Amniotic epithelial cell (primary cell): ENCODE measurements at places on chromosomes 5 and 9.

DNA sequence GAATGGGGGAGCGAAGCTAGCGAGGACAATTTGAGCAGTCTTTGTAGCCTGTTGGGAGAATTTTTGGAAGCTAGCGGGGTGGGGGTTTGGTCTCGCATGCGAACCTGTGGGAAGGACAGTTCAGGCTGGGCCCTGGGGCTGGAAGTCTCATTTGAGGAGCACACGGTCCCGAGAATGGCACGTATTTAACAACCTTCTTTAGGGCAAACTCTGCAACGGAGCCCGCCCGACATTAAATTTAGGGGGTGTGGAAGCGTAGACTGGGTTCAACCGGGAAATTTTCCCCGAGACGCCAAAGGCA lies 35.2 kb upstream of the NFIB start:
- DNase-seq, result no peak

DNA sequence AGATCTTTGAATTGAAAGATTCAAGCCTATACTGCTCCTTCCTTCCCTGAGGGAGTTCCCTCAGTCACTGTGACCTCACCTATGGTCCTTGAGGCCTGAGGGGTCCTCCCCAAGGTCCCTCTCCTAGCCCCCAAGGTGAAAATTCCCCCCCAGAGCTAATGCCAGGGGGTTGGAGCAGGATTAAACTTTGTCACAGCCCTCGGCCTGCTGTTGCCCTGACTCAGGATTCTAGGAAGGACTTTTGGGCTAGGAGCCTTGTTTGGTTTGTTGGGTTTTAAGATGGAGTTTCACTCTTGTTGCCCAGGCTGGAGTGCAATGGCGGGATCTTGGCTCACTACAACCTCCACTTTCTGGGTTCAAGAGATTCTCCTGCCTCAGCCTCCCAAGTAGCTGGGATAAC lies 123.2 kb downstream of the C5orf15 start:
- DNase-seq, result no peak

GRCh38 chr5:61348447-61348846 lies 16.4 kb downstream of the ZSWIM6 start:
- no peak for DNase-seq

GRCh38 chr9:106421772-106422171 lies 441.2 kb upstream of the ZNF462 start:
- no peak for DNase-seq

GRCh38 chr5:9347541-9348295 lies 198.2 kb downstream of the SEMA5A start:
- no peak for DNase-seq

DNA sequence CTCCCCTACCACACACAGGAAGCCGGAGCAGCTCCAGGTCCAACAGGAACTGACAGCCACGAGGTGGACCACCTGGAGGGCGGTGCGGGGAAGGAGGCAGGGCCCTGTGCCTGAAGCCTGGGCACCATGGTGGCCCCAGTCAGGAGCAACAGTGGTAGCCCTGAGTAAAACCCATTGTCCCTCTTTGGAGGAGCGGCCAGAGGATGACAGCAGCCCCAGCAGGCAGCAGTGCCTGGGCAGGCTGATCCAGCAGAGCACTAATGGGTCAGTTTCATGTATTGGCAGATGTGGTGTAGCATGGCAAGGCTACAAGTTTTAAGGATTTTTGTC lies 47.7 kb upstream of the GARNL3 start:
- DNase-seq, result no peak

DNA sequence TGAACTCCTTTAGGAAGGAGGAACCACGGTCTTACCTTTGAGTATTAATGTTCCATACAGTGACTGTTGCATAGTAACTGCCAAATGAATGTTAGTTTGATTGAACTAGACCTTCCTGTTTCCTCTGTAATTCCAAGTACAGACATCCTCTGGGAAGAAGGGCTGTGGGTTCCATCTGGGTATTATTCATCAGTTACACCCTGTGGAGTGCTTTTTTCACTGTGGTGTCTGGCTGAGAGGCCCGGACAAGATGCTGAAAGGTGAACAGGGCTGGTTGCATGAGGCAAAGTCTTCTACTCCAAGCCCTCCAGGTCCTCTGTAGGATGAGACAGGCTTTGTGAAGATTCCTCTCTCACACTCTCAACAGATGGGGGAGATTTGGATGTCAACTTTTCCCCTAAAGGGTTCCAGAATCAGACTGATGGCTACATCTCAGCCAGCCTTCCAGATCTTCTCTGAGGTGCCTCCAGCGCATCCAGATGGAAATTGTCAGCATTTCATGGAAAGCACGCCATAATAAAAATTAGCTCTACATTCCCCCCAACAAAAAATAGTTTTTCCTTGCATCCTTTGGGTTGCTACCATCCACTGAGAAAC lies 230.9 kb downstream of the GAS1 start:
- no peak for DNase-seq

DNA sequence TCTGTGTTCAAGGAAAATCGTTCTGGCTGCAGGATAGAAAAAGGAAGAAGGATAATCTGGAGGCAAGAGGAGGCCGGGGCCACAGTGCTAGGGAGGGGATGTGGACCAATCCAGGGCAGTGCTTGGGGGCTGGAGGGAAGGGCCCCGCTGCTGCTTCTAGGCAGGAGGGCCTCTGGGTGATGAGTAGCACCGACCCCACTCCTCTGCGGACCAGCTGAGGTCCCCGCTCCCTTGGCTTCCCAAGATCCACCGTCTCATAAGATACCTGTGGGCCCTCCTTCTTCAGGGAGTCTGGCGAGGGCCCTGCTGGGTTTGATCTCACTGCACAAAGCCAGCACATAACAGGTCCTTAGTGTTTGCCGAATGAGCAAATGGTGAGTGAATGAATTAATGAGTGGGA lies 93.5 kb upstream of the MVB12B start:
- DNase-seq, result no peak

- no peak for DNase-seq
Observed at GRCh38 chr9:131639769-131640437, 94.6 kb downstream of the PRRT1B start.

- no peak for DNase-seq
Observed at GRCh38 chr5:179409806-179410205, 64.5 kb upstream of the ADAMTS2 start.

DNA sequence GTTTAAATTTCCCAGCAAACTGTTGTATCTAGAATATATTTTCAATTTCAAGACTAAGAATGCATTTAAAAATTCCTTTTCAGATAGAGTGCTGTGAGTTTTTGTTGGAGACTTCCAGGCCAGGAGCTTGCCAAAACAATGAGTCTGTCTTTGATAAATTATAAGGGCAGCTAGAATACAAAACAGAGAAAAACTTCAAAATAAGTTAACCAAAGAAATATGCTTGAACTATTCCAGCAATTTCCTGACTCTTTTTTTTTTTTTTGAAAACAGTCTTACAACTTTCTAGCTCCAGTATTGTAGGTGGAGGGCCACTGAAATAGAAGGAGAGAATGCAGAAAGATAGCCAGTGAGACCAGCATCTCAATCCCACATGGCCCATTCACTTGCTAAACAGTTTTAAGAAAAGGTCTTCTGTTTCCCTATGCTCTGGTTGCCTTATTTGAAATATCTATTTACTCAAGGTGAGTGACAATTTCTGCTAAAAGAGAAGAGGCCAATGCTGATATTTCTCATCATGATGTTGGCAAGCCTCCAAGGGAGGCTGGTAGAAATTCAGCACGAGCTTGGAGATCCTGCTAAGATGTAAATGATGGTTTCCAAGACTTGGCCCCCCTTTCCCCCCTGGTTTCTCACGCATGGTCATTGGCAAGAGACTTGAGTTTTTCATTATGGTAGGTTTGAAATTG lies 103.2 kb downstream of the USP20 start:
- peak; percentile 66 for DNase-seq

DNA sequence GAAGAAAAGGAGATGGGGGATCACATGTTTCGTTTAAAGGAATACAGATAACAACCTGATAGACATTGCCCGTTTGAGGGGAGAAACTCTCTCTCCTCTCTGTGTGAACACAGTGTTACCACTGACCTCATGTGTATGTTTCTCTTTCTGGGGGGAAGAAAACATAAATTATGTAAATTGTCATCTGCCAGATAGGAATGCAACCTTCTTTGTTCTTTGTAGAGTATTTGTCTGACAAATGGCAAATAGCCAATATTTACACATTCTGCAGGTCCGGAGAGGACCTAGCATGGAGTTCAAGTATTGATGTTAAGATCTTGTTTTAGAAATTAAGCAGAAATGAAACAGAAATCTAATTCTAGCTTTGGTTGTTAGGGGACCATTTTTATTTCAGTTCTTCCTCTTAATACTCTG lies 276.3 kb downstream of the SAXO1 start:
- DNase-seq, result no peak

DNA sequence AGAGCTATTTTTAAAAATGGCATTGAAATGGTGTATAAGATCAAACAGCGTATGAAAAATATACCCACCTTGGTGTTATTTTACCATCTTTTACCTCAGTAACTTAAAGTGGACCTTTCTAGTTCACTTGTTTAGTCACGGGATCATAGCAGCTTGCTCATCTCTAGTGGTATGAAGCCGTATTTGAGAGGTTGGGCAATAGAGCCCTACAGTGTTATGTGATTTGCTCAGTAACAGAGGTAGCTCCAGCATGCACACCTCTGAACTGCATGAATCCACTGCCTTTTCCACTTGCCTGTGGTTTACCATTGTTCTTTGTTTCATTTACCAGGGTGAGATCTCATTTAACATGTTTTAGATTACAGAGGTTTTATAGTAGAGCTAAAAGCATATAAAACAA lies 134.4 kb downstream of the ATG10 start:
- DNase-seq, result no peak

GRCh38 chr5:108271127-108271526 lies 110.8 kb downstream of the FBXL17 start:
- peak; percentile 71 for DNase-seq

DNA sequence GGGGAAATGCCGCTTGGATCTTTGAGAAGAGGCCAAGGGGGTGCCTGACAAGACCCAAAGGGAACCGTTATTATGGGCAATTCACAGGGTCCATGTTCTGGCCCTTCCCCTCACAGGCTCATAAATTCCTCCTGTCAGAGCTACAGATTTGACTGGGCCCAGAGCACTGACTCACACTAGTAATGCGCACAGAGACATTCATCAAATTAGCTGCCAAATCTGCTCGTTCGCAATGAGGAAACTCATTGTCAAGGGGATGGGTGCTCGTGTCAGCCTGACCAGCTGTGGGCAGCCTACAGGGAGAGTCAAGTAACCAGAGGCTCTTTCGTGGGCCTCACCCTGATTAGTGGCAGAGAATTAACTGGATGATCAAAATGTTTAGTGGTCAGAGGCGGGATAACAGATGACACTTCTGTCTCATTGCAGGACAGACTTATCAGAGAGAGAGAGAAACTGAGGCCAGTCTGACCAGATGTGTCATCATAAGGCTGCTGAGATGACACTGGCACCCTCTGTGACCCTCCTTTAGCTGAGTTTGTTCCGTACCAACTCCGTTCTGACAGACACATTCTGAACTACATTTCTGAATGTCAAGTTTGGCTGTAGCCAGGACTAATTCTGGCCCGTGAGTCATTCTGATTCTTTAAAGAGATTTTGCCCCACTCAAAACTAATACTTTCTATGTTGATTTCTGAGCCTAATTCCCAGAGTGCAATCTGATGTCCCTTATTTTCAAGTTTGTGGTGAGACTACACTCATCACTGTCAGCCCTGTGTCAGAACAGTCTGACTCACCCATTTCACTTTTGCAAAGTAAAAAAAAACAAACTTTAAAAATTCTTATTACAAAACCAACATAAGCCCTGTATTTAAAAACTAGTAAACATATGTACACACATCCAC lies 377.1 kb downstream of the ACTL7B start:
- DNase-seq, result peak; percentile 94

DNA sequence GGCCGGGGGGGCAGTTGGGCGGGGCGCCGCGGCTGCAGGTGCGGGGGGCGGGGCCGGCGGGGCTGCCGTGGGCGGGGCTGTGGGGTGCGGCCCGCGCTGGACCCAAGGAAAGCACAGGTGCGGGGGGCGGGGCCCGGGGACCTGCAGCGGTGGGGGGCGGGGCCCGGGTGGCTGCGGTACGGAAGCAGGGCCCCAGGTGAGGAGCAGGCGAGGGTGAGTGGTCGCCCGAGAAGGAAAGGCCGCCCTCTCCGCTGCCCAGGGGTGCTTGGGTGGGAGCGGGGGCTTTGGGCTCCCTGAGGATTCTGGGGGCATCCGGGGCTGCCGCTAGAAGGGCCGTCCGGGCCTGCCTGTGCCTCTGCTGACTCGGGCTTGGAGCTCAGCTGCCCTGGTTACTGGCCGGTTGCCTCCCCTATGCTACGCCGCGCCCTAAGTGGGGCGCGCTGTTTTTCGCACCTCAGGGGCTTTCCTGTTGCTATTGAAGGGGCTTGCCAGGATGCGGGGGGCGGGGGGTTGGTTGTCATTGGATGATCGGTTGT lies 767 bp downstream of the RALGPS1 start:
- no peak for DNase-seq

- DNase-seq, result peak; percentile 90
Observed at GRCh38 chr5:103624035-103624480, 61.5 kb upstream of the NUDT12 start.

- DNase-seq, result no peak
Observed at GRCh38 chr9:4370501-4370900, 70.6 kb upstream of the GLIS3 start.

GRCh38 chr9:38026840-38027527 lies 42.0 kb downstream of the SHB start:
- DNase-seq, result no peak

DNA sequence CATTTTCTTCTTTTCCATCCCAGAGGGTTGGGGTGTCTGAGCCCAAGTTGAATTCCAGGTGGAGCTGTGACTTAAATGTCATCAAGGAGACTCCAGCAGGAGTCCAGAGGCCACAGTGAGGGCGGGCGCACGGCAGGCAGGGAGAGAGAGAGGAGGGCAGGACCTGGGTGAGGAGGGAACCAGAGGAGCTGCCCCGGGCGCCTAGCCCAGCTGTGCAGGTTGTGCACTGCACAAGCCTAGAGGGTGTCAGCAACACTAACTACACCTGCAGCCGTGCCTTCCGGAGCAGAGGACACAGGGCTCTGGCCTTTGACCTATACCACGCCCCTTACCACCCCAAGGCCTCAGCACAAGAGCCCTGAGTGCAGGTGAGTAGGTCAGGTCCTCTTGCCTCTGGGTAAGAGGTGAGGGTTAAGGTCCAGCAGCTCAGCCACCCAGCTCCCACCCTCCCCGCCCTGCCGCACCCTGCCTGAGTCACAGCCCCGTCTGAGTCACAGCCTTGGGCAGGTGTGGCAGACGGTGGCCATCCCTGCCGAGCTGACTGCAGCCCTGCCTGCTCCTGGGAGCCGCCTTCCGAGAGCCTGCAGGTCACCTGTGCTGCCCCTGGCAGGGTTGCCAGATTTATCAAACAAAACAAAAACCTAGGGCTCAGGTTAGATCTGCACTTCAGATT lies 6.4 kb upstream of the AGPAT2 start:
- DNase-seq, result peak; percentile 15

GRCh38 chr9:114989600-114990410 lies 59.4 kb upstream of the TNFSF8 start:
- no peak for DNase-seq

DNA sequence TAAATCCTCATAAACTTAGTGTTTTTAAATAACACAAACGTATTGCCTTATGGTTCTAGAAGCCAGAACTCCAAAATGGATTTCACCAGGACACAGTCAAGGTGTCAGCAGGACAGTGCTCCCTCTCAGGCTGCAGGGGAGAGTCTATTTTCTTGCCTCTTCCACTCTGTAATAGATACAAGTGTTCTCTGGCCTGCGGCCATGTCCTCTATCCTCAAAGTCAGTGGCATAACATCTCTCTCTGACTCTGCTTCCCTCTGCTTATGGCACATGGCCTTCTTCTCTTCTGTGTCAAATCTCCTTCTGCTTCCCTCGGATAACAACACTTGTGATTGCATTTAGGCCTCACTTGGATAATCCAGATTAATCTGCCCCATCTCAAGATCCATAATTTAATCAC lies 129.4 kb upstream of the OR13F1 start:
- no peak for DNase-seq

GRCh38 chr9:130870491-130871381 lies 25.9 kb downstream of the QRFP start:
- no peak for DNase-seq
